ENCODE measurements at places on chromosomes 7 and 10.

DNA sequence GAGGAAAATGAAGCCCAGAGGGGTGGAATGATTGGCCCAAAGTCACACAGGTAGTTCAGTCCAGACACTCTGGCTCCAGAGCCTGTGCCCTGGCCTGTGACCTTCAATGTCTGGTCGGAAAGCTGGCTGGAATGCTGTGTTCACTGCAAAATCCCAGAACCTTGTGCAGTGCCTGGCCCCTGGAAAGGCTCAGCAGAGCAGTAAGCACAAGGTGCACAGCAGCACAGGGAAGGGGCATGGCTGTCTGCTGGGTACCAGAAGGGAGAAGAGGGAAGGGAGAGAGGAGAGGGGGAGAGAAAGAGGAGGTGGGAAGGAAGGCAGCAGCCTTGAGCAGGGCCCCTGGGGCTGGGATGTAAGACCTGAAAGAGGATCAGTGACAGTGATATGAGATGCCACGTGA lies 28.4 kb upstream of the C10orf71 start:
- no peak for DNase-seq

GRCh38 chr10:103736763-103737162 lies 118.6 kb downstream of the SH3PXD2A start:
- DNase-seq = no peak

DNA sequence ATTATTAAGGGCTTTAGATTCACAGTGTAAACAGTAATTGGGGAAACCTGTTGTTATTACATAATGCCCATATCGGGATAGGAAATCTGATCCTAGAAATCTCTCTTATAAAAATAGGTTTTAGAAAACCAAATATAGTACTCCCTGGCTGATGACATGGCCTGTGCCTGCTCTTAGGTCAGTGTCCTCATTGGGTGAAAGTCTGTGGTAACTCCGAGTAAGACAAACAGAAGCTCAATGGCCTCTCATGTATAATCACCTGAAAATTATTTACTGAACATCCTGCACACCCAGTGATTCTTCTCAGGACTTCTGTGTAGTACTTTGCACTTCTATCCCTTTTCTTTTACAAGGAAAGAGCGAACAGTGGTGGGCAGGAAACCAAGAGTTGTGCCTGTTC lies 37.8 kb downstream of the SEM1 start:
- no peak for DNase-seq

DNA sequence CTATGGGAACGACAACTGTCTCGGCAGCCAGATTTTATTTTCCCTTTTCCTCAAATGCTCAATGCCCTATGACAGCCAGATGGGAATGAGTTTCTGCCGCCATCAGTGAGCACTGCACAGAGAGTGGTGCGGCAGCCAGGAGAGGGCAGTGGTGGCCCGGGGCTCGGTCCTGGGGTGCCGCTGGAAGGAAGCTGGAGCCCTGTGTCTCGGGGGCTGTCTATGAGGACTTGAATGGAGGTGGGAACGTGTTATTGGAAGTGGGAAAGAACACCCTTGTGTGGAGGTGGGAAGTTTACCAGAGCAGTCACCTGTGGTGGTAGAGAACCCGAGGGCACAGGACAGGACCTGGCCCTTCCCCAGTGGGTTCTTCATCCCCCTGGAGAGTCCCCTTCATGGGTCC lies 35.8 kb downstream of the JAKMIP3 start:
- DNase-seq = no peak

DNA sequence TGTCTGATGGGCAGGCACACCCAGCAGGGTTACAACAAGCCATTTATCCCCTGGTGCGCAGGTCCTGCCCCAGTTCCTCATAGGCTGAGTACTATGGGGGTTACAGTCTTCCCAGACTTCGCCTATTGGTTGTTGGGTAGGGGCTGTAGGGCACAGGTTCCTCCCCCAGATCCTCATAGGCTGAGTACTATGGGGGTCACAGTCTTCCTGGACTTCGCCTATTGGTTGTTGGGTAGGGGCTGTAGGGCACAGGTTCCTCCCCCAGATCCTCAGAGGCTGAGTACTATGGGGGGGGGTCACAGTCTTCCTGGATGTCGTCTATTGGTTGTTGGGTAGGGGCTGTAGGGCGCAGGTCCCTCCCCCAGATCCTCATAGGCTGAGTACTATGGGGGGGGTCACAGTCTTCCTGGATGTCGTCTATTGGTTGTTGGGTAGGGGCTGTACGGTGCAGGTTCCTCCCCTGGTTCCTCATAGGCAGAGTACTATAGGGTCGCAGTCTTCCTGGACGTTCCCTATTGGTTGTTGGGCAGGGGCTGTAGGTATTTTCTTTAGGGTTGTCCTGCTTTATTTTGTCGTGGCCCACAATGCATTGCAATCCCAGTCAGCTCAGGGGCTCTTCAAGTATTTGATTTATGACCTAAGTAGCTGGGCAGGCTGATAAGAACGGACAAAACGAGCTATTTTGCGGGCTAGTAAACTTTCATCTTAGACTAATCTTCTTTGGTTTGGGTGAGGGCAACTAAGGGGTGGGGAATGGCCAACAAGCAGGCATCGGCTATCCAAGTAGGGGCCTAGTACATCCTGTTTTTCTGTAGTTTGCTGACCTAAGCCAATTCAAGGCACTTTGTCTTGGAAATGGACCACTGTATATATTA lies 3.4 kb downstream of the LRRC27 start:
- DNase-seq = no peak

- DNase-seq = no peak
These were observed 67.7 kb upstream of the DRGX start for GRCh38 chr10:49463605-49464004.

DNA sequence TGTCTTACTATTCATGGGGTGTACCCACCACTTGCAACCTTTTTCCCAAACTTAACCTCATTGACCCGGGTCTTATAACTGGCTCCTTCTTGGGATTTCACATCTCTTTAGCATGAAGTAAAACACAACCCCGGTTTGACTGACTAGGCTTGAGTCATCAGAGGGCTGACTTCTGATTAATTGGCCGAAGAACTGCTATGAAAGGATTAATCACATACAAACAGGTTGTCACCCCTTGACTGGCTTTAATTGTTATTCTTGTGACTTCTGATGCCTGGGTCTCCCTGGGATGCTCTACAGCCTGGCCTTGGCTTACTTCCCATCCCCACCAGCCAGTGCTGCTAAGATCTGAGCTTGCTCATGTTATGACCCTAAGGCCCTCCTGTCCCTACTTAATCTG lies 8.8 kb upstream of the CRPPA start:
- DNase-seq = no peak

DNA sequence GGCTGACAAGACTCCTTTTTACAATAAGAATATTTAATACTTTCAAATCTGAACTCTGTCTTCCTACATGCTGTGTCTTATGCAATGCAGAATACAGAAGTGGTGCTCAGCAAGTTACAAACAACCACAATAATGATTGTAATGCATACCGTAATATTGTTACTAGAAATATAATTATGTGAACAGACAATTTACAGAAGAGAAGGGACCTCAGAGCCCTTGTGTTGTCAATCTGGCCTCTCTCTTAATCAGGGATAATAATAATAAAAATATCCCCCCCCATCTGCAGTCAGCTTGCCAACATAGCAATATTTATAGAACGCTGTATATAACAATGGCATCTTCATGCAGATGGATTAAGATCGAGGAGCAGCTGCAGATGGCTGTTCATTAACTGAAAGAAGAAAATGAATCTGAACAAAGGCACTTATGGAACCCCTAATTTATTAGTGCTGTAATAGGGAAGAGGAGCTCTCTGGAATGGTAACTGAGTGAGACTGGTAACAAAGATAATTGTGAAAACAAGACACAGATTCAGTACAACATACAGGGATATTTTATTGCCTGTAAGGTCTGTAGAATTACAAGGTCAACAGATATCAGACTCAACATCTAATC lies 106.3 kb downstream of the TMEM26 start:
- no peak for DNase-seq

DNA sequence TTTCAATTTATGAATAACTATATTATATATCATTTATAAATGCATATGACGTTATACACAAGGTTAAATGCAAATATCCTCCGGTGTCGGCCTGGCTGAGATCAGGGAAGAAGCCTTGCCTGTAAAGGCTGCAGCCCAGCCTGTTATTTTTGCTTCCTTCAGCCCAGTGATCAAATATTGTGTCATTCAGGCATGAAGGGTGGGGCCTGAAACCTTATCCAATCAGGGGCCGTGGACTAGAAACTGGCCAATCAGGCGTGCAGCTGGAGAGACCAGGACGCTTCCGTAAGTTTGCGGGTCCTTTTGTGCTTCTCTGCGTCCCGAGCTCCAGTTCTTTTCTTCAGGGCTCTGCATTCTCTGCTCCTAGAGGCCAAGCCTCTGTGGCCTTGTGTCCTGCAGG lies at the start of gene ZNF722:
TSS of gene ZNF722 (plus strand) at position 301 of the 400 bp plus-strand sequence. CDS start 113 bp downstream, outside the sequence.
- DNase-seq = no peak

GRCh38 chr7:49060743-49061142 lies 136.4 kb downstream of the CDC14C start:
- DNase-seq = no peak

- no peak for DNase-seq
These were observed 57.3 kb upstream of the SMIM30 start for GRCh38 chr7:113175525-113176104.

GRCh38 chr7:45189151-45189970 lies 31.8 kb downstream of the RAMP3 start:
- no peak for DNase-seq

- DNase-seq = no peak
These were observed 210.4 kb downstream of the MGMT start for GRCh38 chr10:129677377-129677927.

- DNase-seq = no peak
These were observed 35.2 kb upstream of the WDFY4 start for GRCh38 chr10:48649349-48649944.

DNA sequence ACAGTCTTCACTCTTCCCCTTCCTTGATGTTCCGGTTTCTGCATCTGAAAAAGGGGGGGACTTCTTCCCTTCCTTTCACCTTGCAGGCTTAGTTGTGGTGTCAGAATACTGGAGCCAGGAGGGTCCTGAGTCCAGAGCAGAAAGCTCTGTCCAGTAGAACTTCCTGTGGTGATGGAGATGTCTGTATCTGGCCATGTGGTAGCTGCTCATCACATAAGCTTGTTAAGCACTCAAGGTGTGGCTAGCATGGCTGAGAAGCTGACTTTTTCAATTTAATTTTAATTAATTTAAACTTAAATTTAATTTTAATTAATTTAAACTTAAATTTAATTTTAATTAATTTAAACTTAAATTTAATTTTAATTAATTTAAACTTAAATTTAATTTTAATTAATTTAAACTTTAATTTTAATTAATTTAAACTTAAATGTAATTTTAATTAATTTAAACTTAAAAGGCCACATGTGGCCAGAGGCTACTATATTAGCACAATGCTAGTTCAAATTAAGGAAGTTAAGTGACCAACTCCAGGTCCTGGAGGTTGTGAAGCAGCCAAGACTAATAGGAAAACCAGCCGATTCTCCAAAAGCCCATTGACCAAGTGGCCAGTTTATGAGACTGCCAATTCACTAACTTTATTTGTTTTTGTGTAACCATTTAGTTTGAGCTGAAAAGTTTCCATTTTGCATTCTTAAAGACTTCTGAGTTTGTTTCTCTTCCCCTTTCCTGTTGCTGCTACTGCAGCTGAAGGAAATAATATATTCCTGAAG lies 16.3 kb downstream of the MSRB2 start:
- no peak for DNase-seq

- no peak for DNase-seq
These were observed 26.9 kb upstream of the OR9A4 start for GRCh38 chr7:141889321-141889720.

DNA sequence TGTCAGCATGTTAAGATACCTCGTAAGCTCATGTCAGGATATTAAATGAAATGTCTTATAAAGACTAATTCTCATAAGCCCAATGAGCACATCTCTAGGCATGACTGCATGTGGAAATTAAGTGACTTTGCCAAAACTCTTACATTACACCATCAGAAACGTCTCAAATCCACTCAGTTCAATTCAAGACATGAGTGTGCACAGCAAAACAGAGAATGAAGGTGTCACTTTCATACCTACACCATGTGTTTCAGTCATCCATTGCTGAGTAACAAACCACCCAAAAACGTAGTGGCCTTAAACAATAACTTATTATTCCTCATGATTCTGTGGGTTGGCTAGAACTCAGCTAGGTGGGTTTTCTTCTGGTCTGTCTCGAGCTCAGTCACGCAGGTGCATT lies 99.8 kb downstream of the ATE1 start:
- DNase-seq = no peak

GRCh38 chr7:45082031-45082830 lies 6.5 kb downstream of the NACAD start:
- no peak for DNase-seq

- DNase-seq = no peak
These were observed 22.9 kb downstream of the CPED1 start for GRCh38 chr7:121011401-121011800.

DNA sequence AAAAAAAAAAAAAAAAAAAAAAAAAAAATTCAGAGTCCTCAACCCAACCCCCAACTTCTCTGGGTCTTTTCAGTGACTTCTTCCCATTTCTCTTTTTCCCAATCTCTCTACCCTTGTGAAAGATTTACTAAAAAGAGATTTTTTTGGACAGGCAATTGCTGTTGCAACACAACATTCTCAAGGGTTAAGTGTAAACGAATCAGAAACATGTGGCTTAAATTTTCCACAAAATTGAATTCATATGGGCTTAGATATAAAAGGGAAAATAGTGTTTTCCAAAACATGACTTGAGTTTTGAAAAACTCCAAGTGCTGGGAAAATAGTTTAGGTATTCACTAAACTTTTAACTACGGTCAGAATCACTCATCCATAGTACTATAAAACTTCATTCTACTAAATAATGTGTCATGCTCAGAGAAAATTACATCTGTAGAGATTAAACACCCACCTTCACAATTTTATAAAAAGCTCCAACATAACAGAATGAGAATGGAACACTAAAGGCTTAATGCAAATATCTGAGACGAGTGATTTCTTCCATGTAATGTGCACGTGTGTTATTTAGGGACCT lies 643.1 kb downstream of the PARD3 start:
- no peak for DNase-seq

- no peak for DNase-seq
These were observed 306.4 kb downstream of the FGFR2 start for GRCh38 chr10:121291823-121292222.

DNA sequence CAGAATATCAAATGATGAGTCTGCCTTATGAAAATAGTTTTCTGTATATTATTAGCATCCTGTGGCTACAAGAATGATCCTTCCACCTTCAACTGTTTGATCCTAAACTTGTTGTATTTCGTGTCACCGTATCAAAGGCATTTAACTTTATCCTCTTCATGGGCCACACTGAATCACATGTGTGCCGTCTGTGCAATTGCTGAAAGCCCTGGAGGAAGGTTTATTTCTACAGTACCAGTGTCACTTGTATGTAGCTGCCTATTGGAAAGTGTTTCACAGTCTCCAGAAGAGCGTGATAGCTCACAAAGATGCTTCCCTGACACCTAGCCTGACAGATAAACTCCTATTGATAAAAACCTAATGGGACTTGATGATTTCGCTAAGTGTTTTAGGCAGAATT lies 94.5 kb downstream of the ITGA8 start:
- no peak for DNase-seq

- no peak for DNase-seq
These were observed 47.5 kb downstream of the CAMK2B start for GRCh38 chr7:44277851-44278250.

All from activated T-cell treated with anti-CD3 and anti-CD28 coated beads for 48 hours (primary cell).